ENCODE measurements at places on chromosomes 6 and 20.

- DNase-seq: no peak
Measured at GRCh38 chr6:16803294-16804200, 42.3 kb upstream of the ATXN1 start.

DNA sequence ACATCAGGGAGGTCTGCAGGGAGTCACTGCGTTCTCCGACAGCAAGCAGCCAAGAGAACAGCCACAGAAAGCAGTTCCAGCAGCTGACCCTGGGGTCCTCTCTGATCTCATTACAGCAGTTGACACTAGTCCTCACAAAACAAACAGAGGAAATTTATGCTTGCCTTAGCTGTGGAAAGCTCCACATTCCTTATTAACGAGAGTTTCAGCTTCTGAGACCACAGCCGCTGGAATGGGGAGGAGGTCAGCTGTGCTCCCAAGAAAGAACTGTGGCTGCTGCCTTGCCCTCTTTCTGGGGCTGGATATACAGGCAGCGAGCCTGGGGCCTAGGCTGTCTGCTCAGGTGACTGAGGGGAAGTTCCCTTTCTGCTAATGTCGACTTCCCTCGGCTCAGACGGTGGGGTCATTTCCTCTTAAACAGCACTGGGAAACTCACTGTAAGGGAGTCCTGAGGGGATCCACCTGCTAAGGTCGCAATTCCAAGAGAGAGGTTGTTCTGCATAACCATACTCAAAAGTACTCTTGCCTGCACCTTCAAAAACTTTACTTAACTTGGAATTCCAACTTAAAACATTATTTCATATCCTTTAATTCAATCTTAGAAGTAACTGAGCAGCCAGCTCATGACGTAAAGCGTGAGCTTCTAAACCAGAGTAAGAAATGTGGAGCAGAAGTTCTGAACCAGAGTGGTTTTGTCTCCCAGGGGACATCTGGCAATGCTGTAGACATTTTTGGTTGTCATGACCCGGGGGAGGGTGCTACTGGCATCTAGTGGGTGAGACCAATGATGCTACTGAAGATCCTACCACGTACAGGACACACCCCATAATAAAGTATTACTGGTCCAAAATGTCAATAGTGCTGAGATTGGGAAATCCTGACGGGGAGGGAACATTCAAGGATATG, 80.3 kb downstream of the BACH2 start:
- DNase-seq: peak; percentile 43

- DNase-seq: peak; percentile 43
Measured at GRCh38 chr20:62367136-62367632, at the start of gene LAMA5. TSS of gene LAMA5 (minus strand) at chr20:62367312. CDS start at chr20:62367245, 67 bp downstream.

- no peak for DNase-seq
Measured at GRCh38 chr6:160312900-160313299, 35.3 kb upstream of the SLC22A3 start.

DNA sequence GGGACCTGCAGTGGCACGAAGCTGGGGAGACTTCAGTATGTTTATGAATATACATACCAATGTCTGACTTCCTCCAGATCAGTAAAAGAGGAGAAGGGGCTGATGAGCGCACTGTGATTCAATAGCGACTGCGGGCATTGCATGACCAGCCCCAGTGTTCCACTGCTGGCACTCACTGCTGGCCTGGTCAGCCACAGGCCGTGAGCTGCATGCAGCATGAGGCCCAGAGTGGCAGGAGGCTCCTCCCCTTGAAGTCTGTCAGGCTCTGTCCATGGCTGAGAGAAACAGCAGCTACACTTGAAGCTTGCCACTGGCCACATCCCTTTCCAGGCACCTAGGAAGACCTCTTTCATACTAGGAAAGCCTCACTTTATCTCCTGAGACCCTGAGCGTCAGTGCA, 265.9 kb upstream of the CDYL start:
- DNase-seq: no peak

DNA sequence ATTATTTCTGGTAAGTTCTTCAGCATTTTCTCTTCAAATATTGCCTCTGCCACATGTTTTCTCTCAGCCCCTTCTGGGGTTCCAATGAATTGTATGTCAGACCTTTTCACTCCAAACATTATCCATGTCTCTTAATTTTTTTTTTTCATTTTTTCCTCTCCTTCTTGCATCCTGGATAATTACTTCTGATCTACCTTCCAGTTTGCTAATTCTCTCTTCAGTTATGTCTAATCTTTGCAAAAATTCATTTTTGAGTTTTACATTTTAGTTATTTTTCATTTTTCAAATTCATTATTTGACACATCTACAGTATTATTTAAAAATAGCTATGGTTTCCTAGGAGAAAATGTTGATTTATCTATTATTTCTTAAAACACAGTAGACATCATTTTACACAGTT, 271.7 kb downstream of the TFAP2B start:
- DNase-seq: no peak

- DNase-seq: peak; percentile 9
Measured at GRCh38 chr6:18277237-18278006, 13.1 kb upstream of the DEK start.

DNA sequence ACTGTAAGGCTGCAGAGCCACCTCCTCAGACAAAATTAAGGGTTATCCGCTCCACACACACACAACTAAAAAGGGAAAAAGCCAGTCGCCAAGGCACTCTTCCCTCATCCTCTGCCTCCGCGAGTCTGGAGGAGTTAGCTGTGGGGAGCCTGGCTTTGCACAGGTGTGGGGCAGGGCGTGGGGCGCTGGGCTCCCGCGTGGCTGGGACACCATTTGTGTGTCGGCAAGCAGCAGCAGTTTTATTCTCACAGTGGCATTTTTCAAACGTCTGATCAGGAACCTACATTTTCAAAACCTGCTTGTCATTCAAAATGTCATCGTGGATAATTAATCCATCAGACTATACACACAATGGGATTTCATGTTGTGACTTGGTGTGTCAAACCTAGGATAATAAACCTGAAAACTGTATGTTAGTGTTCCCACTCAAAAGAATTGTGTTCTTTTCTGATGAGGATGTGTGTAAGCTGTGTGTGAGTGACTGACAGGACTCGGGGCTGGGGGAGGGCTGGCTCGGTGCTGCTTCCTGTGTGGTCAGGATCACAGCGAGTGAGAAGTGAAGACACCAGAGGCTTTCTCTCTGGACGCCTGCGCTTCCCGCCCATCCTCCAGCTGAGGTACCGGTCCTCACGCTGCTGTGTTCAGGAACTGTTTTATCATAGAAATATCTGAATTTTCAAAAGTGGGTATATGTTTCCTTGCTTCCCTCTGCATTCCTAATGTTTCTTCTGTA, 83.1 kb downstream of the IRF4 start:
- peak; percentile 90 for DNase-seq

- no peak for DNase-seq
Measured at GRCh38 chr20:60485012-60485760, 527.0 kb downstream of the CDH26 start.

- DNase-seq: no peak
Measured at GRCh38 chr6:35678021-35678654, 10.6 kb downstream of the FKBP5 start.

DNA sequence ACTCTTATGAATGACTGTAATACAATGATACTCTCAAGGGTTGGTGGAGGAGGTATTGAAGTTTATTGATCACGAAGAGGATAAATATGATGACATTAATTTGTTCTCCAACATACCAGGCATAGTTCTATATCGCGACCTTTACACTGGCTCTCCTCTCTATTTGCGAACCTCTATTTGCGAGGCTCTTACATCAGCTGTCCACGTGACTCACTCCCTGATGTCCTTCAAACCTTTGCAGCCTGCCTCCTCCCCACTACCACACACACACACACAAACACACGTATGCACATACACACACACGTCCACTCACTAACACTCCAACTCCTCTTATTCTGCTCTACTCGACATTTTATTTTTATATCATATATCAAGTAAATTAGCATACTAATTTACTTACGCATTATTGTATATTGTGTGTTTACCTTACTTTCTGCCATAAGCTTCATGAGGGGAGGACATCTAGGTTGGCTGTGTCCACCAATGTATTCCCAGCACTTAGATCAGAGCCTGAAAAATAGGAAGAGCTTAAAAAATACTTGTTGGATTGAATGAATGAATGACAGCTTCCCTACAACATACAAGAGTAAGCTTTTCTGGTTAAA, 53.3 kb upstream of the TNFRSF21 start:
- no peak for DNase-seq

DNA sequence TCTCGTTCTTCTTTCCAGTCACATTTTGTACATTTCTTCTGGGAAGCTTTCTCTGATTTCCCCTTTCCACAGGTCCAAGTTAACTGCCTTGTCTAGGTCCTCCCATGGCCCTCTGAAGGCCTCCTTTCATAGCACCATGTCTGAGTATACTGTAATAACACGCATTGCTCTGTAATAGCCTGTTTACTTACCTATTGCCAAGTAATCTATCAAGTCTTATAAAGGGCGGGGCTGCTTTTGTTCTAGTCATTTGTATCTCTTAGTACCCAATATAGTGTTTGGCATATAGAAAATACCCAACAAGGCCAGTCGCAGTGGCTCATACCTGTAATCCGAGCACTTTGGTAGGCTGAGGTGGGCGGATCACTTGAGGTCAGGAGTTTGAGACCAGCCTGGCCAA, 17.9 kb downstream of the PTPN1 start:
- DNase-seq: no peak
